ENCODE measurements at places on chromosomes 1 and 21.

DNA sequence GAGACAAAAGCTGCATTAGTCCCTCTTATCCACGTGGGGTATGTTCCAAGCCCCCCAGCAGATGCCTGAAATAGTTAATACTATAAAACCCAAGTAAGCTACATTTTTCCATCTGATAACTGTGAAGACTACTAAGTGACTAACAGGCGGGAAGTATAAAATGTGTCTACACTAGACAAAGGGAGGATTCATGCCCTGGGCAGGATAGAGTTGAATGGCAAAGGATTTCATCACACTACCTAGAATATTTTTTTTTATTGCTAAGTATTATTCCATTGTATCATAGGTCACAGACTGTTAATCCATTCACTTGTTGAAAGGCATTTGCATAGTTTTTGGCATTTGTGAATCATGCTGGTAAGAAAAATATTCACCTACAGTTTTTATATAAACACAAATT is 26.4 kb upstream of the CFHR4 start:
- DNase-seq, result no peak

DNA sequence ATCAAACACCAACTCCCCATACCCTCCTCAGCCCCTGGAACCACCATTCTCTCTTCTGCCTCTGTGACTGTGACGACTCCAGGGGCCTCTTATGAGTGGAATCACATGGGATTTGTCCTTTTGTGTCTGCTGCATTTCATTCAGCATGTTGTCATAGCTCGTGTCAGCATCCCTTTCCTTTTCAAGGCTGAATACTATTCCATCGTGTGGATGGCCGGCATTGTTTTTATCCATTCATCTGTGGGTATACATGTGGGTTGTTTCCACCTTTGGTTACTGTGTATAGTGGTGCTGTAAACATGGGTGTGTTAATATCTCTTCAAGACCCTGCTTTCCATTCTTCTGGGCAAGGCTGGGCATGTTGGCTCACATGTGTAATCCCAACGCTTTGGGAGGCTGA is 17.1 kb upstream of the OBSCN start:
- DNase-seq, result no peak

- no peak for DNase-seq
Observed at GRCh38 chr1:177857285-177857684, 112.6 kb downstream of the SEC16B start.

DNA sequence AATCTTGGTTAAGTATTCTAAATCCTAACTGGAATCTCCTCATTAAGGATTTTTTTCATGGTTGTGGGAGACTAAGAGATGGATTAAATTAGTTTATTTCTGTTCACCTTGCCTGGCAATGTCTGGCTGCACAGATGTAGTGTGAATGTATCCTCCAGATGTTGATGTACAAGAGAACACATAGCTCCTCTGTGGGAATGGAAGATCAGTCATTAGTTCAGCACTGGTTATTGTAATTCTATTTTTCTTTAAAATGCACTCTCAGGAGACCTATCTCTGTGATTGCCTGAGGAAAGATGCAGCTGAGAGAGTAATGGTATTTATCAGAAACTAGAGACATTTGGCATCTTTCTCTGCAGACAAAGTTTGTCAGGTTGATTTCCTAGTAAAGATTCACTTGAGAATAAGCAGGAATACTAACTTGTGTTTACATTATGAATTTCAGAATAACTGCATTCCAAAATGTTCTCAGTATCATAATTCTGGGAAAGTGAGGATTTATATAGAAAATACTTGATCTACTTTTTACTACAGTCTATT is 178.6 kb downstream of the GIPC2 start:
- no peak for DNase-seq

DNA sequence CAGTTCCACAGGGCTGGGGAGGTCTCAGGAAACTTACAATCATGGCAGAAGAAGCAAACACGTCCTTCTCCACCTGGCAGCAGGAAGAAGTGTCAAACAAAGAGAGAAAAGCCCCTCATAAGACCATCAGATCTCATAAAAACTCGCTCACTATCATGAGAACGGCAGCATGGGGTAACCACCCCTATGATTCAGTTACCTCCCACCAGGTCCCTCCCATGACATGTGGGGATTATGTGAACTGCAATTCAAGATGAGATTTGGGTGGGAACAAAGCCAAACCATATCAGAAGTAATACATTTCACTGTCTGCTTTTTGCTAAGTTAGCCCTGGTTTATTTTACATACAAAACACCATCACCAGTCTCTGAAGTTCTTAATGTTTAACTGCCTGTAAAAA is 68.5 kb downstream of the RBM11 start:
- DNase-seq, result peak; percentile 5

DNA sequence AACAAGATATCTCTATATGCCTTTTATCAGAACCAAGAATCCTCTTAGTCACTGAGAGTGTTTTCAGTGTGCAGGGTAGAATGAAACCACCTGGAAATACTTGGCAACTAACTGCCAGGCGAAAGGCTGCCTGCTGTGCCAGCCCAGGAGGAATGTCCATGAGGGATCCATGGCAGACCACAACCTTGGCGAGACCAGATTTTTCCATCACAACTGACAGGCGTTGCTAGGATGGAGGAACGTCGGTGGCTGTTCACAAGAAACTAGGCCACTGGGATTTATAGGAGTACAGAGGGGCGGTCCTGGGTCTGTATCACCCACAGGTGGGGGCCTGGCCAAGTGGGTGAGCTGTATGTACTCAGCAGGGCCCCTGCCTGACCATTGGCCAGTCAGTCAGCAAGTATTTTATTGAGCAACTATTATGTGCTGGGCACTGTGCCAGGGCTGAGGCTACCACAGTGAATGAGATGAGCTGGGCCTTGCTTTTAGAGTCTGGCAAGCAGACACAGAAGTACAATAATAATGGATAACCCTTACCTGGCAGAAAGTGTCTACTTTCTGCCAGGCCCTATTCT is 199.4 kb downstream of the FOXD2 start:
- no peak for DNase-seq

DNA sequence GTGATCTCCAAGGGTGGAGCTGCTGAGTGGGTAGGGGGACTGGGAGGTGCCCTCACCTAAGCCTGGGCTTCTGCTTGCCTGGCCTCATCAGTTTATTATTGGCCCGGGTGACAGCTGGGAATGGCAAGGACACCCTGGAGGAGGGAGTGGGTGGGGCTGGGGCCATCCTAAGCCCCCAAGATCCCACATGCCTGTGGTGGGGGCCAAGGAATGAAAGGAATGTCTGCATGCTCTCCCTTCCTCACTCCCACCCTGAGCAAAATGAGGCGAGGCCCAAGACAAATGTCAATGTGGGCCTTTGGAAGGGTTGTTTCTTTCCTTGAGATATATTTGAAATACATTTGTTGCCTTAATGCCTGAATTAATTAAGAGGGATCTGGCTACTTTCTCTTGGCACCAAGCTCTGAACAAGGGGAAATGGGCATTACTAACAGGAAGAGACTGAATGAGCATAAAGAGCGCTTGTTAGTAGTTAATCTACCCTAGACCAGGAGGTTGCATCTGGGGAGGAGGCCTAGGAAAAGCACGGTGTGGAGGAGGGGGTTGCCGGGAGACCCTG is 19.7 kb upstream of the CHI3L1 start:
- DNase-seq, result no peak

DNA sequence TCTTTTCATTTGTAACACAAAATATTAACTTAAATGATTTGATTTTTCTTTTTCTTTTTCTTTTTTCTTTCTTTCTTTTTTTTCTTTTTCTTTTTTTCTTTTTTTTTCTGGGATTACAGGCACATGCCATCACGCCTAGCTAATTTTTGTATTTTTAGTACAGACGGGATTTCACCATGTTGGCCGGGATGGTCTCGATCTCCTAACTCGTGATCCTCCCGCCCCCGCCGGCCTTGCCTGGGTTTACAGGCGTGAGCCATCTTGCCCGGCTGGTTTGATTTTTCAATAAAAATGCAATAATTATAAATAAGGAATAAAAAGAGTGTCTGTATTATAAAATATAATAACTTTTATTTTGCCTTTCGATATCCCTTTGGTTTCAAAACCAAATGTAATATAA is 146.7 kb upstream of the RGS18 start:
- DNase-seq, result no peak

GRCh38 chr1:231691618-231692259 is 65.1 kb downstream of the DISC1 start:
- peak; percentile 38 for DNase-seq

Data from SK-N-DZ (cell line).